ENCODE measurements at places on chromosomes 1 and 21.

DNA sequence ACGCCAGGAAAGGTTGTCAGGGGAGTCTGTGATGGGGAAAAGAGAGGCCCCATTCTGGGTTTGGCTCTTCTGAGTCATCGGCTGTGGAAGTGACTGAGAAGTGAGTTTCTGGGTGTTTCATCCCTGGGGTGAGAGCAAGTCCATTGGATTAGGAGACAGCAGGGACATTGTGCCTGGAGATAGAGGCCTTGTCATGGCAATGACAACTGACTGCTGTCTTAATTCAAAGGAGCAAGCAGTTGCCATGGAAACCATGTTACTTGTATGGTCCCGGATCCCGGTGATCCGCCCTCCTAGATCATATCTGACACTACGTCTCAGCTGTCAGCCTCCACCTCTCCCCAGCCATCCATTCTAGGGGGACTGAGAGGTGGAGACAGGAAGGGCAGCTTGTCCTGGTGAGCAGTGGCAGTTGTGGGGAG lies 34.4 kb downstream of the KIAA0040 start:
- no peak for DNase-seq

DNA sequence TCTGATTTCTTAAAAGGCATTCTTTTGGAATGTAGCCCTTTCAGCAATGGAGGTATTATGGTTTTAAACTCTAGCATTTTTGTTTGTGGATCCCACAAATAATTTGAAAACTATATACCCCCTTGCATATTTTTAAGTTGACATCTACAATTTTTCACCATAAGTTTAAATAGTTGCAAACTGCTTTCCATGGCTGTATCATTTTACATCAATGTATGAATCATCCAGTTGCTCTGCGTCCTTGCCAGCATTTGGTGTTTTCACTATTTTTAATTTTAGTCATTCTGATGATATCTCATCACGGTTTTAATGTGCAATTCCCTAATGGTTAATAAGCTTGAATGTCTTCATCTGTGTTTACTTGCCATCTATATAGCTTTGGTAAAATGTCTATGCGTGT lies 20.7 kb downstream of the DIPK1A start:
- no peak for DNase-seq

- DNase-seq = no peak
Measured at GRCh38 chr1:17745479-17745955, 9.6 kb upstream of the ACTL8 start.

DNA sequence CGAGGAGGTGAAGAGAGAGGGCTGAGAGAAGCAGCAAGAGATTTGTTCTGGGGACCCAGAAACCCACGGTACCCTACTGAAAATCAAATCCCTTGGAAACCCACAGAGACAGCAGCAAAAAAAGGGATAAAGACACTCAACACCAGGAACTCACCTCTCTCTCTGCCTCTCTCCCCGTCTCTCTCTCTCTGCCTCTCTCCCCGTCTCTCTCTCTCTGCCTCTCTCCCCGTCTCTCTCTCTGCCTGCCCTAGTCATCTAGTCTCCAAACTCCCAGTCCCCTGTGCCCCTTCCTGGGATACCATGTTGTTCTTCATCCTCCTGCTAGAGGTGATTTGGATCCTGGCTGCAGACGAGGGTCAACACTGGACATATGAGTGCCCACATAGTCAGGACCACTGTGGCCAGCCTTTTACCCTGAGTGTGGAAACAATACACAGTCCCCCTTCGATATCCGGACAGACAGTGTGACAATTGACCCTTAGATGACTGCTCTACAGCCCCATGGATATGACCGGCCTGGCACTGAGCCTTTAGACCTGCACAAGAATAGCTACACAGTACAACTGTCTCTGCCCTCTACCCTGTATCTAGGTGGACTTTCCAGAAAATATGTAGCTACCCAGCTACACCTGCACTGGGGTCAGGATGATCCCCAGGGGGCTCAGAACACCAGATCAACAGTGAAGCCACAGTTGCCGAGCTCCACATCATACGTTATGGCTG lies 9.8 kb upstream of the ALDH9A1 start:
- DNase-seq = no peak

GRCh38 chr1:150507912-150508864 lies at the start of gene ECM1:
Gene ECM1, plus strand, starts transcription at chr1:150508109. Its CDS starts 101 bp downstream, at chr1:150508210.
- no peak for DNase-seq

GRCh38 chr1:204623894-204624361 lies 61.6 kb downstream of the LRRN2 start:
- no peak for DNase-seq

DNA sequence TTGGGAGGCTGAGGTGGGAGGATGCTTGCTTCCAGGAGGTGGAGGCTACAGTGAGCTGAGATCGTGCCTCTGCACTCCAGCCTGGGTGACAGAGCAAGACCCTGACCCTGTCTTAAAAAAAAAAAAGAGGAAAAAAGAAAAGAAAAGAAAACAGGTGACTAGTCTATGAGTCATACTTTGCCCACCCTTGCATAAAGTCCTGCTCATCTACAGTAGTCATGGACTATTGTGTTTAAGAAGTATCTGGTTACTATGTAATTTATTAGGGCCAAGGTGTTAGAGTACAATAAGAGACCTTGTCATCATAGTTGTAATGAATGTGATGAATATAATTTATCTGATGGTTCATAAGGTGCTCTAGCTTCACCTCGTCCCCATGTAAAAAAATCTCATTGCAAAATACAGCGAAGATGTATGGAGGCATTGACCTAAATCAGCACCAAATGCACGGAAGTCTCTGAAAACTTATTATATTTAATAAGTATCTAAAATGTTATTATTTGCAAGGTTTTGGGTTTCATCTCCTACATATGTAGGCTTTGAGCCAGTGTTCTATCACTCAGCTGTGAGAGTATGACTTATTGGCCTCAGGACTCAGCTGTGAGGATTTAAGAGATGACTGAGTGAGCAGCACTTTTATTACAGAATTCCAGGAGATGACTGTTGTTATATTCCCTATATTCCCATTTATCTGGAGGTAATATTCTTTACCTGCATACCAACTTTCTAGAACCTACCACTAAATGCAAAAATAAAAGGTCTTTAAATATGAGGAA lies 19.9 kb upstream of the KCNJ6 start:
- no peak for DNase-seq

DNA sequence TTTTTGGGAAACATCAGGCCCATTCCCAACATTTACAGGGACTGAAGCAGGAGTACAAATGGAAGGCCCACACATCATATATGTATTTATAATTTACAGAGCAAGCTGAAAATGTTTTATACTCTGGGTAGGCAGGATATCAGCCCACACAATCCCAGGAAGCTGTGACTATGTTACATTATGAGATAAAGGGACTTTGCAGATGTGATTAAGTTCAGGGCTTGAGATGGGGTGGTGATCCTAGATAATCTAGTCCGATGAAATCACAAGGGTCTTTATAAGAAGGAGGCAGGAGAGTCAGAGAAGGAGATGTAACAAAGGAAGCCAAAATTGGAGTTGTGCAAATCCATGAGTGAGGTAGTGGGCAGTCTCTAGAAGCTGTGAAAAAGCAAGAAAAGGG lies 160.5 kb downstream of the PDE4B start:
- no peak for DNase-seq

DNA sequence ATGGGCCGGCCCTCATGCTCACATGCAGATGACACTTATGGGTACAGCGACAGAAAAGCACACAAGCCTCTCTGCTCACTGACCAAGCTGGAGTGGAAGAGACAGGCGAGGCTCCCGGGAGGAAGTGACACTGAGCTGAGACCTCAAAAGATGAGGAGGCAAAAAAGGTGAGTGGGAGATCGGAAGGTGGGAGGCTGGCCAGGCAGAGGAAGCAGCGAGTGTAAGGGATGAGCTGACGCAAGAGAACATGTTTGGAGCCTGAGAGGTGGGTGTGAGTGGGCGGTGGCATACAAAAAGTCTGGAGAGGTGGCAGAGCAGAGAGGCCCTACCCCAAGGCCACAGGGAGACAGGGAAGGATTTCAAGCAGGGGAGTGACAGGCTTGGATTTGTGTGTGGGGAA lies 18.2 kb upstream of the CDCP2 start:
- DNase-seq = no peak

- no peak for DNase-seq
Measured at GRCh38 chr21:26079366-26079765, 91.2 kb downstream of the APP start.

GRCh38 chr1:167013108-167013929 lies 24.2 kb downstream of the MAEL start:
- DNase-seq = no peak

- no peak for DNase-seq
Measured at GRCh38 chr1:90712153-90712856, 4.8 kb downstream of the BARHL2 start.

GRCh38 chr1:245079021-245079609 lies 75.7 kb upstream of the KIF26B start:
- DNase-seq = peak; percentile 14

- DNase-seq = no peak
Measured at GRCh38 chr21:29080454-29080941, 7.0 kb upstream of the CCT8 start.

GRCh38 chr1:165057956-165058355 lies 298.6 kb downstream of the LMX1A start:
- no peak for DNase-seq

- no peak for DNase-seq
Measured at GRCh38 chr1:59541161-59541560, 244.3 kb downstream of the FGGY start.

- no peak for DNase-seq
Measured at GRCh38 chr1:213256438-213257087, 205.5 kb downstream of the RPS6KC1 start.

DNA sequence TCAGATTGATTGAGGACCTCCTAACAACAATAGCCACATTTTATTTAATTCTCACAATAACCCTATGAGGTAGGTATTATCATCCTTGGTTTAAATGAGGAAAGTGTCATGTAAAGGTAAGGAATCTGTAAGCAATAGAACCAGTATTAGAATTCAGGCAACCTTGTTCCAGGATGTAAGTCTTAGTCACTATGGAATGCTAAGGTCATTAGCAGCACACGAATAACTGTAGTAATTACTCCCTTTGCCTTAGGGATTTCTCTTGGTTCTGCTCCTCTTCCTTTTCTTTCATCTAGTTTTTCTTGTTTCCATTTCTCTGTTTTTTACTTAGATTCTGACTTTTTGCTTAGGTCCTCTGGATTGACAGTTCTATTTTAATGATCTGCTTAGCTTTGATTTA lies 23.1 kb upstream of the ATP6V1G3 start:
- DNase-seq = no peak

- no peak for DNase-seq
Measured at GRCh38 chr1:228160201-228160761, 5.3 kb upstream of the IBA57 start.

DNA sequence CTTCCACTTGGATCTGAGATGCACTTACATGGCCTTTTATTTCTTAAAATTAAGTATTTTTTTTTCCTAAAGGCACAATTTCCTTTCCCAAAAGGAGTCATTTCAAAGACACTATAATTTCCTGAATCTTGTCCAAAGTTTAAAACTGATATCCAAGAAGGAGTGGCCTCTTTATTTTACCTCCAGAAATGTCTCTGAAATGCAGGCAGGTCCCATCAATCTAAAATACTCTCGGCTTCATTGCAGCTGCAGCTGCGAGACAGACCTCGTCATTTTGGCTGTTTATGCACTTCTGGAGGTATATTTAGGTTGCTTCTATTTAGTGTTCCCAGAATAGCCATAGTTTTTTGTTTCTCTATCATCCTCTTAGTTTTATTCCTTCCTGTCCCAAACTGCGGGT lies 172.7 kb upstream of the COA6 start:
- DNase-seq = no peak

DNA sequence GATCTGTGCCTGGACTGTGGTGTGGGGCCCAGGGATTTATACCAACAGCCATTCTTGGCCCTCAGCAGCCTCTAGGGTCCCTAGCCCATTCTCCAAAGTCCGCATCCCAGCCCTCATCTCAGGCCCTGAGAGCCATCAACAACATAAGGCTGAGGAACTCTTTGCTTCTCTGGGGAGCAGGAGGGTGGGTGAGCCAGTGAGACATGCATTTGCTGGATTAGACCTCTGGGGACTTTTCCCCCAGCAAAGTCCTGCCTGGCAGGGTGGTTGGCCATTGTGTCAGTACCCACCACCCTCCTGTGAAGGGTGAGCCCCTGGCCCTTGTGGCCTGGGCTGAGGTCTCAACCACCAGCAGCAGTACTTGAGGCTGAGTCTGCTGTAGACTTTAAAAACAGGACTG lies 24.2 kb upstream of the FAM20B start:
- DNase-seq = no peak

GRCh38 chr1:230215031-230215430 lies 148.0 kb downstream of the GALNT2 start:
- DNase-seq = no peak

GRCh38 chr1:32205401-32206370 lies at the start of gene IQCC:
Gene IQCC, plus strand, starts transcription at chr1:32205671. Its CDS starts 11 bp downstream, at chr1:32205682.
- DNase-seq = no peak

DNA sequence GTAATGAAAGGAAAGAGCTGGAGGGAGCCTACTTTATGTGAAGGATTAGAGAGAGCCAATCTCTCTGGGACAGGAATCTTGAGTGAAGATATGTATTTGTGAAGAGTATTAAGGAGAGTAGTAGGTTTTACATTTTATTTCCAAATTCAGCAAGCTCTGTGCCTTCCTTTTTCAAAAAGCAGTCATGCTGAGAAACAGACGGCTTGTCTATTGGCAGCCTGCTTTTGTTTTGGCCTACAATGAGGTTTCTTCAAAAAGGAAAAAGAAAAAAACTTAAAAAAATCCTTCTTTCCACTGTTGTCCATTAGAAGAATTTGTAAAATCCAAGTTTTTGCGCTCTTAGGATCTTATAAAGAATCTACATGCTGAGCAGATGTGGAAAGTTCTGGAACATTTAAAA lies 103.6 kb upstream of the PTGFR start:
- DNase-seq = no peak

- no peak for DNase-seq
Measured at GRCh38 chr1:153447498-153448170, 12.8 kb downstream of the S100A7 start.

GRCh38 chr1:29743264-29743663 lies 506.9 kb downstream of the PTPRU start:
- DNase-seq = no peak

DNA sequence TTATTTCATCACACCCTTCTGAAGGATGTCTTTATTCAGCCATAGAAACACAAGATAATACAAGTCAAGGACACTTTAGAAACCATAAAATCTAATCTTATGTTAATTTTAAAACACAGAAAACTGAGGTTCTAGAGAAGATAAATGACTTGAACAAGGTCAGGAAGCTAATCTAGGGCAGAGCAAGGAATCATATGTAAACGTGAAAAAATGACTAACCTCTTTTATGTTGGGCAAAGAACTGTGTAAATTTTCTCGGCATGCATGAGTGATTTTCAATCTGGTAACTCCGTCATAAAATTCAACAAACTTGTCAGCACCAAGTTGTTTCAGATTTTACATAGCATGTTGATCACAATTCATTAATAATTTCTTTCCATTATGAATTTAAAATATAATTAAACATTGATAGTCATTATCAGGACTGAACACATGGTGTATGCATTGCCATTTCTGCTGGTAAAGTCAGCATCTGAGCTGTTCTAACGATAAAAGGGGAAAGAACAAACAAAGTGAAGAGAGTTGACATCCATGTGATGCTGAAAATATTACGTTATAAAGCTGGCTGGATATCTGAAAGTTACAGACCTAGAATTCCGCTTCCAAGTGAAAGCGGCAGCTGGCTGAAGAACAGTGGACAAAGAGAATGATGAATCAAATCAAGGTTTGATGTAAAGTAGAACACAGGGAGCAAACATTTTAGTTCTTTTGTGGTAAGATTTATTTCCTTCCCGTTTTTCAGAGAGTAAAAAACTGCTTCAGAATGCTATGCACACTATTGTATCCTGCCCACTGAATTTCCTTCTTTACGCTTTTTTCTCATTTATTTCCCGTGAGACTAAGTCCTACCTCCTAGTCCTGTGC lies 1037.4 kb upstream of the TMPRSS15 start:
- no peak for DNase-seq

GRCh38 chr1:205256951-205257625 lies 29.3 kb downstream of the TMCC2 start:
- DNase-seq = no peak

Data from SK-N-MC (cell line).